ENCODE measurements at places on chromosomes 1 and 21.
A peak's percentile ranks its signal among the peaks of the same experiment; 100 is the strongest.

- no peak for DNase-seq
Observed at GRCh38 chr1:192939440-192939839, 119.7 kb downstream of the UCHL5 start.

GRCh38 chr1:201902198-201902597 is 13.5 kb downstream of the SHISA4 start:
- no peak for DNase-seq

DNA sequence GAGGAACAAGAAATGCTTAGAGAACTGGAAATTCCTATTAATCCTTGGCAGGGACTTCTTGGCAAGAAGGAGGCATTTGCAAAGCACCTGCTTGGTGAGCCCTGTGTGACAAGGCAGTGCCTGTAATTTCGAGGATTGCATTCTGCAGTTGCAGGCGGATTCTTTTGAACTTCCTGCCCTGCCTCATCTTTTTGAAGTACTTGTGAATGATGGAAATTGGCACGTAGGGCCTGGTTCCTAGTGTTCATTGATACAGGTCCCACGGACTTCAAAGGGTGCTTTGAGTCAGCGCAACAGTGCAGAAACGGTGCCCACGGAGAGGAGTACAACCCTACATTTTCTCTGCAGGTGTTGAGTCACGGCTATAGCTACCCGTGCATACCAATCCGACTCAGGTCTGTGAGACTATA is 6.4 kb downstream of the HUNK start:
- no peak for DNase-seq

DNA sequence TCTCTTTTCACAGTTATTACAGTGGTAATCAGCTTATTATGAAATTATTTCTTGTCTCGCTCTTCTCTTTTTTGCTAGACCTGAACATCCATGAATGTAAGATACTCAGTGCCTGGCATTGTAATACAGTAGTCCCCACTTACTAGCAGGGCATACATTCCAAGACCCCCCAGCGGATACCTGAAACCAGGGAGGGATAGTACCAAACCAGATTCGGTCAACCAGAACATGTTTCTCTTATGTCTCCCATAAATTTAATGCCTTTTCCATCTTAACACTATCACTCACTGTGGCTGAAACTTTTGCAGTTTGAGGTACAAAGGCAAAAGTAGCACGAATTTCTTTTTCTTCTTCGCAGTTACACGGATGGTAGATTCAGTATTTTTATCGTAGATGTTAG is 24.6 kb upstream of the B3GALT2 start:
- no peak for DNase-seq

- DNase-seq, result no peak
Observed at GRCh38 chr1:12302798-12303447, 73.1 kb downstream of the VPS13D start.

DNA sequence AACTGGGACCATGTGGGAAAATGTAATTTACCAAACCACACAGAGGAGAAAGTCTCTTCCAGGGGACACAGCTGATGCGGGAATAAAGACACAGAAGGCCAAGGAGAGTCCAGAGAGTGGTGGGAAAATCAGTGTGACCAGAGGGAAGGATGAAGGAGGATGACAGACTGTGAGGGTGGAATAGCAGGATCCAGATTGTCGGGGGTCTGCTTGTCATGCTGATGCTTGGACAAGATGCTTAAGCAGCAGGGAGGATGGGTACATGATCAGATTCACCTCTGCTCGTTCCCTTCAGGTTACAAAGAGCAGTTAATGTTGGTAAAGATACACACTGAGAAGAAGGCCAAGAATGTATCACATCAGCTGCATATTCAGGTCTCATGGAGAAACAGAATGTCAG is 117.1 kb upstream of the ZNF644 start:
- DNase-seq, result no peak

GRCh38 chr1:99784809-99785255 is 18.4 kb upstream of the FRRS1 start:
- no peak for DNase-seq

DNA sequence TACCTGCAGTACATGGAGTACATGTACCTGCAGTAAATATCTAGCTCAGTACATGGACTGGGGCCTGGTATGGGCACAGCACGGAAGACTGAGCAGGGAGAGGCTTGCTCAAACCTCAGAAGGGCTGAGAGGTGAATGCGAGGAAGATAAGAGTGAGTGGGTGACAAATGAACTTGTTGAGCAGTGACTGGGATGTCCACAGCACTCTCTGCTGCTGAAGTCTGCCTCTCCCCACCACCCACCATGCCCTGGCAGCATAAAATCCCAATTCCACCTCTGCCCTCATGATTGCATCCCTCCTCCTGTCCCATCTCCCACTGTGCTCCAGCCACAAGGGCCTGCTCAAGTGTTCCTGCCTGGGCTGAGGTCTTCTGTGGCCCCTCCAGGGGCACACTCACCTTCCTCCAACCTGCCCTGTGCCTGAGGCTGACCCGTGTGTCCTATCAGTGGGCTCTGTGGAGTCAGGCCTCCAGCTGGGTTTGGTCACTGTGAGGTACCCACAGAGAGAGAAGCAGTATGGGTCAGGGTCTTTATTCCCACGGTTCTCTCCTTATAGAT is 114.2 kb downstream of the FOXD2 start:
- DNase-seq, result no peak

GRCh38 chr21:19529031-19529430 is 1125.4 kb upstream of the TMPRSS15 start:
- no peak for DNase-seq

DNA sequence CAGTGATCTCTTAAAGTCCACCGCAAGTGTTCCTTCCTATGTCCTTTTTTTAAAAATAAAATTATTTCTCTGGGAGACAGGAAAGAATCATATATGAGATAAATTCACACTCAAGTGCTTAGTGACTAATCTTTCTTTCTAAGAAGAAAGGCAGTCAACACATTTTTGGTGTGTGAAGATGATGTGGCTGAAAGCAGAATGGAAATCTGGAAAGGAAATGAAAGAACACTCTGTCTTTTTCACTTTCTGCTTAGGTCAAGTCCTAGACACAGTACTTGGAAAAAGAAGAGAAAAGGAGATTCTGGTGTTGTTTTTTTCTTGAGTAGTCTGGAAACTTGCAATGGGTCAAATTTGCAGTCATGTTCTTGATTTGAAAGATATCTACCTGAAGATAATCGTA is 45.5 kb upstream of the PRRX1 start:
- no peak for DNase-seq

- DNase-seq, result no peak
Observed at GRCh38 chr1:176893625-176894352, 270.7 kb downstream of the ASTN1 start.

DNA sequence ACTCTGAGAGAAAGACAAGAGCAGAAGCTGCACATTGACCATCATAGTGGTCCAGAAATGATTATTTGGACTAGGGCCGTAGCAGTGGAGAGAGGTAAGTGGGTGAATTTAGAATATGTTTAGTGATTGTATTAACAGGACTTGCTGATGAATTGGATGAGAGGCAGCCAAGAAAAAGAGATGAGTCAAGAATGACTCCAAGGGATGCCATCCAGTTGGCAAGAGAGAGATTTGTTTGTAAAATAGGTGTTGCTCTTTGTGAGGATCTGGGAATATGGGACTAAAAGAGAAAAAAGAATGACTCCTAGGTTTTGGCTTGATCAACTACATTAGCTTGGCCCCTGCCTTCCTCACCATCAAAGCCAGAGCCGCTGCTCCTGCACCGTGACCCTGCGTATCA is 54.2 kb upstream of the ARTN start:
- no peak for DNase-seq

- no peak for DNase-seq
Observed at GRCh38 chr1:223674119-223674890, 8.8 kb upstream of the CAPN8 start.

DNA sequence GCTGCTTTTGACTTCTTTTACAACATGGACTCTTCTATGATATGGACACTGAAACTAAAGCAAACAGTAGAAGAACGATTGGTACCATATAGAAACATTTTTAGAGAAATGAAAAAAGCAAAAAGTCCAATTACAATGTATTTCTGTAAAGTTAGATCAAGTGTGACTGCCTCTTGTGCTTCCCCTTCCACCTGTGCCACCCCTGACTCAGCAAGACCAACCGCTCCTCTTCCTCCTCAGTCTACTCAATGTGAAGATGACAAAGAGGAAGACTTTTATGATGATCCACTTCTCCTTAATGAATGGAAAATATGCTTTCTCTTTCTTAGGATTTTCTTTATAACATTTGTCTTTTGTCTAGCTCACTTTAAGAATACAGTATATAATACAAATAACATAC is 66.9 kb downstream of the PHTF1 start:
- no peak for DNase-seq

GRCh38 chr21:41536076-41536826 is 28.3 kb upstream of the TMPRSS2 start:
- no peak for DNase-seq

- no peak for DNase-seq
Observed at GRCh38 chr1:110360431-110360830, 21.3 kb downstream of the RBM15 start.

- DNase-seq, result no peak
Observed at GRCh38 chr1:66048011-66048410, 255.3 kb downstream of the PDE4B start.

- DNase-seq, result no peak
Observed at GRCh38 chr1:200794506-200795065, 55.9 kb downstream of the CAMSAP2 start.

DNA sequence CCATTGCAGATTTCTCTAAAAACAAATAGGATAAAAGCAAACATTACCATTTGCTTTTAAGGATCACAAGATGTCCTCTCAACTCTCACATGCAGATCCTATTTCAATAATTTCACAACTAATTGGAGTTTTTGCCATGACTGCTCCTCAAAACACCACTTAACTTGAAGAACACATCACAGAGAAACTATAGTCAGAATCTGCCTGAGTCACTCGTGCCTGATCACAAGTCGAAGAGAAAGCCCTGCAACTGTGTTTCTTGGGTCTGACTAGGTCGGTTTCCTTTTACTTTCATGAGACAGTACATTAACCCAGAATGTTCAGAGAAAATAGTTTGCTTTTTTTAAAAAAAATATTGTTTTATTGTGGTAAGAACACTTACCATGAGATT is 46.3 kb upstream of the SMYD2 start:
- DNase-seq, result peak; percentile 3

DNA sequence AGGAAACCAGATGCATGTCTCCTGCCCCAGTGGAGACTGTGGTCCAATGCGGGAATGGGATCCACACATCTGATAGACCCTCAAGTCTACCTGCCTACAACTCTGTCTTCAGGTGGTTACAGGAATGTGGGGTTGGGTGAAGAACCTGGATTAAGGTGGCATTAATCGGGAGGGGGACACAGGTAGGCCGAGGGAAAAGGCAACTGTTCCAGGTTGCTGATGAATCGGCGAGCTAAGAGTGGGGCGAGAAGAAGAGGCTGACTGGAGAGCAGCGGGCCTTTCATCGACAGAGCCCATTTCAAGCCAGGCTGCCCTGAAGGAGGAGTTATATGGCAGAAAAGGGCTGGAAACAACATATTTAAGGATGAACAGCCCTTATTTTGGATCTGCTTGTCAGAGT is 836 bp downstream of the CD2 start:
- DNase-seq, result no peak

DNA sequence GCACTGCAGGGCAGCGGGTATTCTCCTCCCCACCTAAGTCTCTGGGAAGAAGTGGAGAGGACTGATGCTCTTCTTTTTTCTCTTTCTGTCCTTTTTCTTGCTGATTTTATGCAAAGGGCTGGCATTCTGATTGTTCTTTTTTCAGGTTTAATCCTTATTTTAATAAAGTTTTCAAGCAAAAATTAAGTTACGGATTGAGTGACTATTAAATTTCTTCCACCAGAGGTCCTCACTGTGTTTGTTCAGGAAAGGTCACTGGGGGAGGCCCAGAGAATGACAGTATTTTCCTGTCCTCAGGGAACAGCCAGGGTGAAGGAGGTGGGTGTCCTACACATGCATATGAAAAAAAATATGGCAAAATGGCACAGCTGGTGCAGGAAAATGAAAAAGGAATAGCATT is 4.4 kb upstream of the ELF3 start:
- no peak for DNase-seq

DNA sequence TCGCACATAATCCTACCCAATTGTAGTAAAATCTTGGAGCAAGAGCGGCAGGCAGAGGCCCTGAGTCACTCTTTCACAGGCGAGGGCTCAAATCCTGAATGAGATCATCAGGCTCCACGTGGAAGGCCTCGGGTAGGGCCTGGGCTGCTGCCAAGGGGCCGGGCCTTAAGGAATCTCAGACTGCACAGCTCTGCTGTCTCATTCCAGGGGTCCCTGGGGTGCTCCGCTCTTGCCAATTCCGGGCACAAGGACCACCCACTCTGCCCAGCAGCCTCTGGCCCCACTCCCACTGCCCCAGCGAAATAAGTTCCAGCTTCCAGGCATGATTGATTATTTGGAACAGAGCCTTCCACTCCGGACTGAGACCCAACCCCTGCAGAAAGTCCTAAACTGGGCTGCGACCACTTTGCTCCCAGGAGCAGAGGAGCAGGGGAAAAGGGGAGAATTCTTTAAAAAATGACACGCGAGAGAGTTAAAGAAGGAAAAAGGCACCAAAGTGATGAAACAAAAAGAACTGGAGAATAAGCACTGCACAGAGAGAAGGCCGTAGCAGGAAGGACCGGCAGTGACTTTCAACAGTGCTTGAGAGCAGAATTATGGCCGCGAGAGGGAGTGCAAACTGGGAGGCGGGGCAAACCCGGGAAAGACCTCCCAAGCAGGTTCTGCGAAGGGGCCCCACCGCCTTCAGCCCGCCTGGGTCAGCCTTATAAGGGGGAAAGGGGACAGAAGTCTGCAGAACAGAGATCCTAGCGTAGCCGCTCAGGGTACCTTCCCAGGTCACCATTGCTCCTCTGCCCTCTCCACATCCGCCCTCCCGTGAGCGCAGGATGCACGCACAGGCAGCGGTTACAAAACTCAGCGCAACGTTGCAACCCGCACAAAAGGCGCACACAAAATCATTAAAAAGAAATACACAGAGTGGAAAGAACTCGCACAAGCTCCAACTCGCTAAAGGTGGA is 2.0 kb downstream of the ADAMTS1 start:
- DNase-seq, result no peak

DNA sequence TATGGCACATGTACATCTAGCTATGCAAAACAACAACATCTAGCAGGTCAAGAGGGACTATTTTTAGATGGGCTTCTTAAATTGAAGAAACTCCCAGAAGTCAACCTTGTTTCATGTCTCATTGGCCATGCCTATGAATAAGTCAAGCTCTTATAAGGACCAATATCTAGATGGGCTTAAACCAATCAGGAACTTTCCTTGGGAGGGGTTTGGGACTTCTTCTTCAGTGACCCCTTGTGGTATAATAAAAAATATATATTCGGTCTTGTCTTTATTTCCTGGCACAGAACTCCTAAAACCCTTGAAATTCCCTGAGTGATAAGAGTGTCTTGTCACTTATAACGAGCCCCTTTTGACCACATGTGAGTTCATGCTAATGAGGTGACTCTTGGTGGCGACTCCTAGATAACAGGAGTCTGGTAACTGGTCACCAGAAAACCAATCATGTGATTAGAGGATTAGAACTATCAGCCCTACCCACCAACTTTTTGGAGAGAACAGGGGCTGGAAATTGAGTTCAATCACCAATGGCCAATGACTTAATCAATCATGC is 218.3 kb downstream of the HHIPL2 start:
- no peak for DNase-seq

DNA sequence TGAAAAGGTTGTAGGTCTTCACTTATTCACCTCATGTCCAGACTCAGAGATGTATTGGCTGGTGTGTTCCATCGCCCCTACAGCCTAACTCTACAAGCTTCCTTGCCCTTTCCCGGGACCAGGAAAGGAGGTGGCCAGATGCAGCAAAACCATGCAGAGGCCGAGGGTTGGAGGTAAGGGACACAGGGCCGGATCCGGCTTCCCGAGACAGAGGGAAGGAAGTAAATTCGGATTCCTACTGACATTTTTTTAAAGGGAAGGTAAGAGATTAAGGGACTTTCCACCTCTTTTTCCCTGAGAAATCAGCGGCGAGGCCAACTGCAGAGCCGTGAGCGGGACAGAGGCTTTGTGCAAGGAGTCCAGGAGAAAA is 12.7 kb downstream of the EPHA10 start:
- no peak for DNase-seq
